Gastroesophageal sphincter (tissue), 4 donors: ENCODE measurements at places on chromosomes 11 and 22. TPM values are rescaled to one million over a fixed set of nuclear protein-coding genes. Genes with fewer than 3 reads are reported as not detected.

GRCh38 chr11:47355283-47356128 lies 3.0 kb upstream of the MYBPC3 start:
- peak; percentile 84 for ATAC-seq

The A4GALT gene
- 47.8 TPM for total RNA-seq

DNA sequence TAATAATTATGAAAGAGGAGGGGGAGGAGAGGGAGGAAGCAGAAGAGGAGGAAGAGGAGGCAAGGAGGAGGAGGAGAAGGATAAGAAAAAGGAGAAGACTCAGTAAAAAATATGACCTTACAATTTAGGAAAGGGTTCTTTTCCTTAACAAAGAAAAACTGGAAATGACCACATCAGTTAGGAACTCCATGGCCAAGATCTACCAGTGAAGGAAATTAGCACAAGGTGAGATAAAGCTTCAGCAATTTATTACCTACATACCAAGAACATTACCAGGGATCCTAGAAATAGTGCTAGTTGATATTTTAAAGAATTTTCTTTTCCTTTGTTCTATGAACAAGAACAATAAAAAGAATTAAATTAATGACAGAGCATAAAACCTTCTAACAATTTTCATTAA lies 172.7 kb downstream of the LRRC4C start:
- ATAC-seq = no peak

- no peak for ATAC-seq
Measured at GRCh38 chr11:126993599-126993998, 7.0 kb downstream of the KIRREL3 start.

GRCh38 chr11:134527382-134528243 lies 115.6 kb upstream of the B3GAT1 start:
- no peak for ATAC-seq

DNA sequence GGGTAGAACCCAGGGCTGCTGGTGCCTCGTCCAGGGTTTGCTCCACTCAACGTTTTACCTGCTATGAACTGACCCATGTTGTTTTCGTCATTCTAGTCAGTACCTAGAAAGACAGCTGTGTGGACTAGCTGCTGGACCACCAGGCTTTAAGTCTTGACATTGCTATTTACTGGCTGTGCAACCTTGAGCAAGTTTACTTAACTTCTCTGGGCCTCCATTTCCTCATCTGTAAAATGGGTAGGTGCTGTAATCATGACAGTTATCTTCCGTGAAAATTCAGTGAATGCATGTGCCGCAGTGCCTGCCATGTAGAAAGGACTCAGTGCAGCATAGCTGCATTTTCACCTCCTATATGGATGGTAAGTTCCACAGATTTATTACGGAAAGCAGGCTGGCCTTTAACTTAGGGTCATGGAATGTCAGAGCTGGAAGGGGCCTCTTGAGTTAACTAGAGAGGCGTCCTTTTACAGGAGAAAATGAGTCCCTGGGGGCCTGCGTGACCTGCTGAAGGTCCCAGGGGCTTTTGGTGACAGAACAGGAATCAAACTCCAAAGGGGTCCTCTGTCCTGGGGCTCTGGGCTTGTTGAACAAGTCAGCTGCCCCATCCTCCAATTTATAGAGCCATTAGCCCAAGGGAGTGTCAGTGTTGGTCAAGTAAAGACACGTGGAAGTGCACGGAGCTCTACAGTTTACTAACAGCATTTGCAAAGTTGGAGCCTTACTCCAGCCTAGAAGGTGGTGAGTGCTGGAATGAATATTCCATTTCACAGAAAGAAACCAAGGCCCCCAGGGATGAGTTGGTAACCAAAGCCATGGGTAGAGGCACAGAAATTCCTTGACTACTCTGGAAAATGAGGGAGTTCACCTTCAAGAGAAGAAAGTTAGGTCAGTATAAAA lies 12.0 kb upstream of the MALAT1 start:
- no peak for ATAC-seq
